NCI-H446 treated with DMSO at 0.1 percent for 48 hours (cell line): ENCODE measurements at places on chromosomes 16 and 17.

DNA sequence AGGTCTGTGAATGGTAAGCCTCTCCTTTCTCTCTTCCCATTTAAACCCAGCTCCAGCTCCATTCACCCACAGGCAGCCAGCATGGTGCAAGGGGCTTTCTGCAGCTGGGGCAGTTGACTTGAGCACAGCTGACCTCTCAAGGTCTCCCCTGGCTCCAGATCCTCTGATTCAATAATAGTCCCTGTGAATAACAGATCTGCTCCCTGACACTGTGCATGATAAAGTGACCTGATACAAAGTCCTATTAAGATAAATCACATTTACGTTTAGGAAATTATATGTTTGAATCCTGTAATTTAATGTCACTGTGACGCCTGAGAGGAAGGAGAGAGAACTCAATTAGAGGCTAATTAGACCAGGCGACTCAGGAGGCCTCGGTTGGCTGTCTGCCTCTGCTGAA lies 540.4 kb upstream of the CDH11 start:
- DNase-seq, result no peak

- no peak for DNase-seq
Measured at GRCh38 chr17:44829523-44830358, at the start of gene GJC1. Gene GJC1 (minus strand): TSS chr17:44830287. CDS start chr17:44805817, 24,470 bp downstream.

DNA sequence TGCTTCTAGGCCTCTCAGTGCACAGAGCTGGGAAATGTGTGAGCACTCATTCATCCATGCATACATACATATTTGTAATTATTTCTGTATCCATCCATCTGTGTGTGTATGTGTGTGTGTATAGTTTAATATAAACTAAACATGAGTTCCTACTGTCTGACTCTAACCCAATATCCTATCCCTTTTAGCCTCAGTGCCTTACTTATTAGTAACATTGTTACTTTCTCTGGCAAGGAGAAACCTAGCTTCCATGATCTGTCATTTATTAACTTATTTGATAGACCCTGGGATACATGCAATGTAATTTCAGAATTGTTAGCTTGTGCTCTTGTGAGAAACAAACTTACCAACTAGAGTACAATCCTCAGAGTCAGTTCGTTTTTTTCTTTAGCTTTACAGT lies 59.0 kb upstream of the WSCD1 start:
- no peak for DNase-seq

- no peak for DNase-seq
Measured at GRCh38 chr16:89184933-89185794, 13.6 kb downstream of the CDH15 start.

- DNase-seq, result no peak
Measured at GRCh38 chr17:51035431-51035830, 85.2 kb downstream of the SPAG9 start.

DNA sequence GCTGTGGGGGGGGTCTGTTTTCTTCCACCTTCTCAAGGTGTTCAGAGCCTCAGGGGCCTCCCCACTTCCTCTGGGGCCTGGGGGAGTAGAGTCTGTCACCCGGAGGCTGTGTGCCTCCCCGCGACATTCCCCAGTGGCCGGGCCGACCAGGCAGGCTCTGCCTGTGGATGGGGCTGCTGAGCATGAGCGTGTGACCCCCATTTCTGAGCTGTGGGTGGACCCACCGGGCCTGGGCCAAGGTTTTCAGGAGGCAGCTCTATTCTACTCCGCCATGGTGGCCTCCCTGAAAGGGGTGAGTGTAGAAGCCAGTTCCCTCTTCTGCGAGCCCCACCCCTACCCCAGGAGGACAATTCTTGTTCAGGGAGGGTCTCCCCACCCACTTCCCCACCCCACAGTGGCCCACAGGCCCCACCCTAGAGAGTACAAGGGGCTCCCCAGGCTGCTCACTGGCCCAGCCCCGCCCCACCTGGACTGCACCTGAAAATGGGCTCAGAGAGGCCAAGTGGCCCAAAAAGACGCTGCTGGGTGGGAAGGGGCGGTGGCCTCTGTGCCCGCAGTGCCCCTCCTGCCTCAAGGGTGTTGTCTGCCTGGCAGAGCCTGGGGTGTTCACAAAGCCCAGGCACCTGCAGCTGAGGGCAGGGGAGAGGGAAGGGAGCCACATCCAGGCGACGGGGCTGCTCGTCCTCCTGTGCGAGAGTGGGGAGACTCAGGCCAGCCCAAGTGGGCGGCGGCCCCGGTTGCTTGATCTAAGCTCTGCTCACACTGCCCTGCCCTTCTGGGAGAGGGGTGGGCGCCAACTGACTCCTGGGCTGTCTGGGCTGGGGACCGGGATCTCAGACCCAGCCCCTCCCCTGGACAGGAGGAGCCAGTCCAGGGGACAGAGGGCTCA lies 1.3 kb downstream of the MSLN start:
- no peak for DNase-seq

DNA sequence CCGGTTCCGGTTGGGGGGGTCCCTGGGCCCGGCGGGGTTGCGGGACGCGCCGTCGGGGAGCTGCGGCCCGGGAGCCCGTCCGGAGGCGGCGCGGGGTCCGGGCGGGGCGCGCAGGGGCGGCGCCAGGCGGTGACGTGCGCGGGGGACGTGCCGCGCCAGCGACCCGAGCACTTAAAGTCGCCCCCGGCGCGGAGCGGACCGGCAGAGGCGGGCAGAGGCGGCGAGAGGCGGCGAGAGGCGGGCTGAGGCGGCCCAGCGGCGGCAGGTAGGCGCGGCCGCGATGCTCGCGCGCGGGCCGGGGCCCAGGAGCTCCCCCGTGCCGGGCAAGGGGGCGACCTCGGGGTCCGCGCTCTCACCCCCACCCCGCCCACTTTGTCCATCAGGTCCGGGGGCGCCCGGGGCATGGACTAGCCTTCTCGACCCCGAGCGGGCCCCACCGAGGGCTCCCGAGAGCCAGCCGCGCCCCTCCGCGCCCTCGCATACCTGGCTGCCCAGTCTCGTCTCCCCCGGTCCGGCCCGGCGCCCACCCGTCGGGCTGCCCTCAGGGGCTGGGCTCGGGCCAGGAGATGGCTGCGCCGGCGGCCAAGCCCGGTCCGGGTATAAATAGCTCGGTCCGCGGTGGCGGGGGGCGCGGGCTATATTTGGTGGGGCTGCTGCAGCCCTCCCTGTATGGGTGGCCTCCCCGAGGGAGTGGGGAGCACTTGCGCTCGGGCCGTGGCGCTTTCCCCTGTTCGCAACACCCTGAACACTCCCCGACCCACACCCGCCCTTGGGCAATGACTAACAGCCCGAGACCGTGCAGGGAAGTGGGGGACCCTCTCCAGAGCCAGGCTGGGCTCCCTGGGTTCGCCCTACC lies at the start of gene SLC16A3:
Gene SLC16A3 (plus strand): TSS at position 201 of the 856 bp plus-strand sequence. CDS start 6,967 bp downstream, outside the sequence.
- DNase-seq, result no peak

GRCh38 chr16:24074574-24074973 lies 181.6 kb upstream of the CACNG3 start:
- no peak for DNase-seq

DNA sequence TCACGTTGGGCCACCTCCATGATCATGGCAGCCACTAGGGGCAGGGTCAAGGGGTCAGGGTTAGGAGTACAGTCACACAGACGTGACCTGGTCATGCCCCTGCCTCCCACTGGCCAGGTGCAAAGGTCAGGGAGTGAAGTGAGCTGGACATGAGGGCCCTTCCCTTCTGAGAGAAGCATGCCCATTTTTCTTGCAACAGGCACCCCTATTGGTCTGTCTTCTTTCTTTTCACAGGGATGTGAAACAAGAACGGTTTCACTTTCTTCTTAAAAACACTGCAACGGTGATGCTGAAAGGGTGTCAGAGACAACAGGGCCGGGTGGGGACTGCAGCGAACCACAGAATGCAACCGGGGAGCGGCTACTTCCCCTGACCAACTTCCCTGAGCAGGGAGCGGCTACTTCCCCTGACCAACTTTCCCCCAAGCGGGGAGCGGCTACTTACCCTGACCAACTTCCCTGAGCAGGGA lies 52.1 kb upstream of the DOC2B start:
- DNase-seq, result no peak

DNA sequence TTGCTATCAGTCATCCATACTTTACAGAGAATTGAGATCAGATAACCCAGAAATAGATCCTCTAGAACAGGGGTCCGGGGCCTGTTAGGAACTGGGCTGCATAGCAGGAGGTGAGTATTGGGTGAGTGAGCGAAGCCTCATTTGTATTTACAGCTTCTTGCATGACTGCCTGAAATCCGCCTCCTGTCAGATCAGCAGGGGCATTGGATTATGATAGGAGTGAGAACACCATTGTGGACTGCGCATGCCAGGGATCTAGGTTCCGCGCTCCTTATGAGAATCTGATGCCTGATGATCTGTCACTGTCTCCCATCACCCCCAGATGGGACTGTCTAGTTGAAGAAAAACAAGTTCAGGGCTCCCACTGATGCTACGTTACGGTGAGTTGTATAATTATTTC lies 13.0 kb upstream of the SCIMP start:
- no peak for DNase-seq

DNA sequence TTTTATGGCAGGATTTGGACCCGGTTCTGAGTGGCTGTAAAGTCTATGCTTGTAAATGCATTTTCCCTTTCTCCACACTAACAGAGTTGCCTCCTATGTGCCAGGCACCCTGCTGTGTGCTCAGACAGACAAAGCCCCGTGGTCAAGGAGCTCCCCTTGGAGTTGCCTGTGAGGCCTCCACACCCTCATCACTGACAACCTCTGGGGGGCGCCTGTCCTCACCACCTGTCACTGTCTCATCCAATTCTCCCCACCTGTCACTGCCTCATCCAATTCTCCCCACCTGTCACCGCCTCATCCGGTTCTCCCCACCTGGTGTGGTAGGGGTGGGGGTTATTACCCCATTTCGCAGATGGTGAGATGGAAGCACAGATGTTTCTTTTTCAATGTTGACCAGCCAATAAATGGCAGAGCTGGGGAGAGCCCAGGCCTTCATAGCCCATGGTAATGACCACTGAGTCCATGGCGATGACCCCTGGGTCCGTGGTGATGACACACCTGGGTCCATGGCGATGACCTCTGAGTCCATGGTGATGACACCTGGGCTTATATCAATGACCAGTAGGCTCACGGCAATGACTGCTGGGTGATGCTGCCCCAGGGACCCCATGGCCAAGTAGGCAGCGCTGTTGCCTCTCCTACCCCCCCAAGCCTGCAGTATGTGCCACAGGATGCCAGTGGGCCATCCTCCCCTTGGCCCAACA lies 150.1 kb downstream of the IRF8 start:
- DNase-seq, result no peak

- peak; percentile 58 for DNase-seq
Measured at GRCh38 chr17:74532115-74532514, 840 bp upstream of the CD300LB start.

DNA sequence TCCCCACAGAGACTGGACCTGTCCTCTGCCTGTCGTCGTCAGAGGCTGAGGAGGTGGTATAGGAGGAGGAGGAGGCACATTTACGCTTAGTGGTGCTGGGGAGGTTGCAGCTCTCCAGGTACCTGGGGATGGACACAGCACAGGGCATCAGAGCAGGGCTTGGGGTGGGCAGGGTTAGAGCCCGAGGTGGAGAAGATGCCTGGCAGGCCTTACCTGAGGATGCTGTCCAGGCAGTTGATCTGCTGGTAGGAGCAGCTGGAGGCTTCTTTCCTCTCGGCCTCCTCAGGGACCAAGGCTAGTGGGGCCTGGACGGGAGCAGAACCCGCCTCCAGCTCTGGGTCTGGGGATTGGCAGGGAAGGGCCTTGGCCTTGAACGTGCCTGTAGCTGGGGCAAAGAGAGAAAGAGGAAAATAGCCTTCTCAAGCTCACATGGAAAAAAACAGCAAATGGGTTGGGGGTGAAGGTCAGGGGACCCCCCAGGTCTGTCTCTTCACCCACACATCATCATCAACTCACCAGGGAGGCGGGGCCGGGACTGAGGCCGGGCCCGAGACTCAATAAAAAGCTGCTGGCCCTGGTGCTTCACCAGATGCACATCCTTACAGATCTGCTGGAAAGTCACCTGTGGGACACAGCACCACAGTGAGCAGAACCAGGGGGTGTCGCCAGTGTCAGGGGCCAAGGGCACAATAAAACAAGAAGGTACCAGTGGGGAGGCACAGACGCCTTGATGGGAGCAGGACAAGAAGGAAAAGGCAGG lies 5.6 kb downstream of the PER1 start:
- no peak for DNase-seq

- no peak for DNase-seq
Measured at GRCh38 chr17:51014129-51014528, 106.5 kb downstream of the SPAG9 start.

DNA sequence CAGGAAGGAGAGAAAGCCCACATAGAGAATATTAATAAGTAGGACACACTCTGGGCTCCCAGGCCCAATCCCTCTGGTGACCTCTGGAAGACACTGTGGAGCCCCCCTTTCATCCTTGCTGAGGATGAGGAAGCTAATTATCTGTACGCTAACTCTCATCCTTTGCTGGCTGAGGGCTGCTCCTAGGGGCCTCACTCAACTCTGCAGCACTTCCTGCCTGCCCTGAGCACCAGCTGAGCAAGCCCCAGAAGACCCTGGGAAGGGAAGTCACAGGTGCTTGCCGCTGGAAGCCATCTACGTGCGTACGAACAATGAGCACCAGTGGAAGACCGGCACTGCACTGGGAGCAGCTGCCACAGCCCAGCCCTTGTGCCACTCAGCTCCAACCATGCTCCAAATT lies 145.8 kb upstream of the CDH5 start:
- DNase-seq, result no peak

GRCh38 chr16:3988011-3988410 lies 107.5 kb upstream of the CREBBP start:
- DNase-seq, result no peak

- no peak for DNase-seq
Measured at GRCh38 chr17:50865868-50866260, 290 bp downstream of the TOB1 start.

DNA sequence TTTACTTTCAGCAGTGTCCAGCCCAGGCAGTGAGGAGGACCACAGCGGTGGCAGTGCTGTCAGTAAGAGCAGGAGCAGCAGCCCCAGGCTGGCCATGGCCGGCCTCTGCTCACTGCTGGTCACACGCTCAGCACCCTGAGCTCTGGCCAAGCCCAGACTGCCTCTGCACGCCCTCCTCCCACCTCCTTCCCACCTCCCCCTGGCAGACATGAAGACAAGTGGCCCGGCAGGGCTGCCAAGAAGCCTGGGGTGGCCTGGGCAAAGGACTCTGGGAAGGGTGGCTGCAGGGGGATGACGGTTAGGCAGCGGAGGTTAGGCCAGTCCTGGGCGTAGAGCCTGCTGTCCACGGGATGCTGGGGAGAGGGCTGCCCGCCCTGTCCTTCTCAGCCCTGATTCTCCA lies at the start of gene C16orf89:
Gene C16orf89 (minus strand): TSS at position 144 of the 400 bp plus-strand sequence. CDS start 48 bp downstream, at position 96.
- no peak for DNase-seq

GRCh38 chr16:48498769-48499631 lies 111.0 kb downstream of the N4BP1 start:
- DNase-seq, result no peak
